Right renal cortex interstitium (tissue), 3 donors: ENCODE measurements at places on chromosomes 6 and 20.

GRCh38 chr6:130447374-130447773 is 81.6 kb downstream of the TMEM200A start:
- DNase-seq = no peak

- no peak for DNase-seq
These were observed 441.6 kb downstream of the HACE1 start for GRCh38 chr6:104418125-104418524.

GRCh38 chr20:54104781-54105180 is 34.4 kb upstream of the BCAS1 start:
- no peak for DNase-seq

GRCh38 chr6:149046822-149047246 is 270.7 kb upstream of the TAB2 start:
- DNase-seq = no peak

- no peak for DNase-seq
These were observed 47.6 kb downstream of the CPXM1 start for GRCh38 chr20:2752567-2753460.

DNA sequence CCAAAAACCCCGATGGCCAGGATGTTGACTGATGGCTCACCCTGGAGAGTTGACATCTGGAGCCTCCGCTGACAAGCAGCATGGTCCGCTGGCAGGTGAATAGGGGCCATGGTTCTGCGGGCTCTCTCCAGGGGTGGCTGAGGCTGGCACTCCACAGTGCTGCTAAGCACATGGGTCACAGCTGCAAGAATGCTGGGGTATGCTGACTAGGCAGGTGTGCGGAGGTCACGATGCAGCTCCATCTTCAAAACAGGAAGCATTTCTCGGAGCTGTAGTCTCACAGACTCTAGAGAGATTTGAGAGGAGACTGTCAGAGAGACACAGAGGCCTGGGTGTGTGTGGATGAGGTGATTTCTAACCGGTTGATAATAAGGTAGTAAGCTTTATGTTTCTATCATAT is 341.6 kb downstream of the NRN1 start:
- no peak for DNase-seq

DNA sequence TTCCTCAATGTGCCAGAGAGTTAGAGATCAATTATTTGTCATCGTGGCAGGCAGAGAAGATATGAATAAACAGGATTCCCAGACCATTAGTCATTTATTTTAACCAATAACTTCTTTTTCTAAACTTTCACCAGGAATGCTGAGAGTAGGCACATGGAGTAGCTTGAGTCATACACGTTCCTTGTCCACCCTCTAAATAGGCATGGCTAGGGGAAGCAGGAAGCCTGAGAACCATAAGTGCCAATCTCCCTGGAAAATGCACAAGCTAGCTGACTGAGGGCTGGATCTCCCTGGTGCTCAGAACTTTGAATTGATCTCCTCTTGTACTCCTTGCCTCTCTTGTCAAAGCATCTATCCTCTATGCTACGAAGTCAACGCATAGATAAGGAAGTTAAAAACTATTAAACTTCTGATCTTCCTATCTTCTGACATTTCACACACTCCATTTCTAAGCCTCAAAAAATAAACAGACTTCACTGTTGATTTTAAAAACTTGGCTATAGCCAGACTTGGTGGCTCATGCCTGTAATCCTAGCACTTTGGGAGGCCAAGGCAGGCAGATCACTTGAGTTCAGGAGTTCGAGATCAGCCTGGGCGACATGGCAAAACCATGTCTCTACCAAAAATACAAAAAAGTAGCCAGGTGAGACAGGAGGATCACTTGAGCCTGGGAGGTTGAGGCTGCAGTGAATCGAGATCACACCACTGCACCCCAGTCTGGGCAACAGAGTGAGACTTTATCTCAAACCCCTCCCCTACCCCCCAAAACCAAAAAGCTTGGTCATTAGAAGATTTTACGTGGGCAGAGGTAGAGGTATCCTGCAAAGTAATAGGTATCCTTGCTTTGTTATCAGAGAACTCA is 11.8 kb downstream of the ADTRP start:
- no peak for DNase-seq

GRCh38 chr6:77450924-77451323 is 12.4 kb downstream of the HTR1B start:
- DNase-seq = no peak

DNA sequence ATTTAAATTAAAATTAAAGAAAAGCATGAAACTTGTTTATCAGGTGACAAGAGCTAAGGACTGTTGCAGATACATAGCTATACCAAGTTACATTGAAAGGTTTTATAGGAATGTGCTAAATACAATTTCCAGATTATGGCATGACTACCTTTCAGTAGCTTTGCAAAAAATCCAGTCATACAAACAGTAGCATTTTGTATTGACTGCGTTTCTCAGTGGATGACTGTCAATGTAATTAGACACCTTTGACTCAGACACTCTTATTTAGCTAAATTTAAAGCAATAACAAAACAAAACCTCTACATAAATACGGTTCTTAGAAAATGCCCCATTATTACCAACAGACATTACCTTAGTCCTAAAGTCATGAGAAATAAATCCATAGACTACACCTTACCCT is 275.8 kb upstream of the RUNX2 start:
- DNase-seq = no peak

GRCh38 chr6:168852376-168852884 is 401.2 kb downstream of the THBS2 start:
- DNase-seq = no peak

DNA sequence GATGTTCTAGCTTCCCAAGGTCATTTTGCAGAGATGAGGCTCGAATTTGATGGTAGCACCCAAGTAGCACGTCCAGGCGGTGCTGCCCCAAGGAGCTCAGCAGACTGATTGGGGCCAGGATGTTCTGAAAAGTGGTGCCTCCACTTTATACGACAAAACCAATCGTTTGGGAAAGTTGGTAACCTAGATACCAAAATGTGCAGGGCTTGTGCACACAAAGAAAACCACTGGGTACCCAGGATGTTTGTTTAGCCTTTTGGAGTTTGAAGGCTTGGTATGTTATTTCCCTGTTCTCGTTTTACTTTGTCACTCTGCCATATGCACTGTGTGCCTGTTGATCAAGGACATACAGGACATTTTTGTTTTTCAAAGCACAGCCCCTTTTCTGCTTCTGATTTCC is 40.7 kb upstream of the PBOV1 start:
- no peak for DNase-seq

DNA sequence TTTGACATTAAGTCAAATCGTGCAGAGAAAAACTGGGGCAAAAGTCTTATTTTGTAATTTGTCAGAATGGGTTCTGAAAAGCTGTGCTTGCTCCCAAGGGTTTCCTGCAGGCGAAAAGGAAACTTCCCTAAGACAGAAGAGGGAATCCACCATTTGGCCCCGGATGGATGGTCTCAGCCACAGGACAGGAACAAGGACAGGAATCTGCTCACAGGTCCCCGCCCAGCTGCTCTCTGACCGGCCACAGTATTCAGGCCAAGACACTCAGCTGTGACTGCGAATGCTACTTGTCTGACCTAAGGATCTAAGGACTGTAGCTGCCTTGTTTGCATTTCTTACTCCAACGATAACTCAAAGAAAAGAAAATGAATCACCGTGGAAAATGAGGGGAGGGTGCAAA is 197.0 kb downstream of the BMP7 start:
- no peak for DNase-seq

DNA sequence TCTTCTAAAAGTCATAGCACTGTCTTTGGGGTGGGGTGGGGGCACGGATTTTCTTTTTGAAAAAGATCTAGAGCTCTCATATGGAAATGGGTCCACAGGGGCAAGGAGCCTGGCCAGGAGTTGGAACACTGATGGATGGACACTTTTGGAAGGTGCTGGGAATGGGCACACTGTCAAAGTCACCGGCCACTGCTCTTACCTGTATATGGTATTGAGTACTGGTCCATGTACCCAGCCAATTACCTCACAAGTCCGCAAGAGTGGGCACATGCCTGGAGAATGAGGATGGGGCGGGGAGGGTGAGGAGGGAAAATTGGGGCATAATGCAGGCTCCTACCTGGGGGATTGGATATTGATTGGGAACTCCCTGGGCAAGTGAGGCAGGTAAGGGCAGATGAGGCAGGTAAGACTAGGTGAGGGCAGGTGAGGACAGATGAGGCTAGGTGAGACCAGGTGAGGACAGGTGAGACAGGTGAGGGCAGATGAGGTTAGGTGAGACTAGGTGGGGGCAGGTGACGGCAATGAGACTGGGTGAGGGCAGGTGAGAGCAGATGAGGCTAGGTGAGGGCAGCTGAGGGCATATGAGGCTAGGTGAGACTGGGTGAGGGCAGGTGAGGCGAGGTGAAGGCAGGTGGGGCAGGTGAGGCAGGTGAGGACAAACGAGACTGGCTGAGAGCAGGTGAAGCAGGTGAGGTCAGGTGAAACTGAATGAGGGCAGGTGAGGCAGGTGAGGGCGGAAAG is 167.9 kb downstream of the NRN1 start:
- no peak for DNase-seq

DNA sequence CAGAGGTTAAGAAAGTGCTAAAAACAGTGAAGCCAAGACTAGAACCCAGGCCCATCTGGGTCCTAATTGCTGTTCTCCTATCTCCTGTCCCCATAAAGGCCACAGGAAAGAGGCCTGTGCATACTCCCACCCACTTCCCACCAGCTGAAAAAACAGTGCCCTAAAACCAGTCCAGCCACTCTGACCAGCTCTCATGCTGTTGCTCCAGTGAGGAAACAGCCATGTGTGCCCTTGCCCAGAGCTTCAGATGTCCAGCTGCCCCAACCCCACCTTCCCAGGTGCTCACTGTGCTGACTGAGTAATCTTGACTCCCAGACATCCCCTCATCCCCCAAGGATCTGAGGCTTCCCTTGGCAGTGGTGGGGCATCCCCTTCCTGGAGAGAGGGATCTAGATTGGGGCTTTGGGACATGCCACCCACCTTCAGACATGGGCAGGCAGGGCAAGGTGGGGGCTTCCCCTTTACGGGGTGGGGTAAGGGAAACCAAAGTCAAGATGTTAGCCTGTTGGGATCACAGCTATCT is 28.7 kb downstream of the KCNK5 start:
- no peak for DNase-seq

DNA sequence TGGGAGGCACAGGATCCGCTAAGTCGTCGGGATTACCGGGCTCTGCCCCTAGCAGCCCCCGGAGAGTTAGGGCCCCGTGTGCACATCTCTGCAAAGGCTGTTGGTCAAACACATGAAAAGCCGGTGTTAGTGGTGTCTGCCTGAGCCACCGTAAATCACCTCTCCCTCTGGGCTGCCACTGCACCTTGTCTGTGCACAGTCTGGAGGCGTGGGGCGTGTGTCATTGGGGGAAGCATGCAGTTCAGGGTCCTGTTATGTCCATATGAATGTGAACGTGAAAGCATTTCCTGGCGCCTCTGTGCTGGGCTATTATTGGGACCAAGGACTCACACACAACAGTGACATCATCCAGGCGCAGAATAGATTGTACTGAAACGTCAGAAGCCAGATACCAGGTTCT is 305.6 kb downstream of the NRN1 start:
- DNase-seq = no peak

GRCh38 chr20:11457488-11457887 is 460.2 kb upstream of the BTBD3 start:
- DNase-seq = no peak

DNA sequence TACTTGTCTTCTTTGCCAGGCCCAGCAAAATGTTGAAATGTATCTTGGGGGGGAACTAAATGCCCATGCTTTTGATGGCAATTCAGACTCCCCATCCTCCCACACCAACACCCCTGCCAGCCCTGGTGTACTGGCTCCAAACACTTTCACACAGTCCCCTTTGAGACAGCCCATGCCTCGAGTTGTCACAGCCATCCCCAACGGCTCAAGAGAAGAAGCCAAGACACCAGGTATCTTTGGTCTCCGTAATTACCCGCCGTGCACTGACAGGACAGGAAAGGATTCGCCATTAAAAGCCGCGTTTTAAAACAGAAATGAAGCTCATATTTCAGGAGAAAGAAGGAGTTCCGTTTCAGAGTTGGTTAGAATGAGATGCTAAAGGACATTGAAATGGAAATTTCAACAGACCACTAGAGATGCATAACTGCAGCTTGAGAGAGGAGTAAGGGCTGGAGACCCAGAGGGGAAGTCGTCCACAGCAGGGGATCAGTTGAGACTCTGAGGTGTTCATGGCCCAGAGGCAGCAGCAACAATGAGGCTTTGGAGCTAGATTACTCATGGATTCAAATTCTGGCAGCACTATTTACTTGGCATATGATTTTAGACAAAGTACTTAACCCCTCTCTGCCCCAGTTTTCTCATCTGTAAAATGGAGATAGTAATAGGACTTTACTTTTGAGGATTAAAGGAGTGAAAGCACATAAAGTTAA is 63.5 kb upstream of the ADGRF1 start:
- no peak for DNase-seq

DNA sequence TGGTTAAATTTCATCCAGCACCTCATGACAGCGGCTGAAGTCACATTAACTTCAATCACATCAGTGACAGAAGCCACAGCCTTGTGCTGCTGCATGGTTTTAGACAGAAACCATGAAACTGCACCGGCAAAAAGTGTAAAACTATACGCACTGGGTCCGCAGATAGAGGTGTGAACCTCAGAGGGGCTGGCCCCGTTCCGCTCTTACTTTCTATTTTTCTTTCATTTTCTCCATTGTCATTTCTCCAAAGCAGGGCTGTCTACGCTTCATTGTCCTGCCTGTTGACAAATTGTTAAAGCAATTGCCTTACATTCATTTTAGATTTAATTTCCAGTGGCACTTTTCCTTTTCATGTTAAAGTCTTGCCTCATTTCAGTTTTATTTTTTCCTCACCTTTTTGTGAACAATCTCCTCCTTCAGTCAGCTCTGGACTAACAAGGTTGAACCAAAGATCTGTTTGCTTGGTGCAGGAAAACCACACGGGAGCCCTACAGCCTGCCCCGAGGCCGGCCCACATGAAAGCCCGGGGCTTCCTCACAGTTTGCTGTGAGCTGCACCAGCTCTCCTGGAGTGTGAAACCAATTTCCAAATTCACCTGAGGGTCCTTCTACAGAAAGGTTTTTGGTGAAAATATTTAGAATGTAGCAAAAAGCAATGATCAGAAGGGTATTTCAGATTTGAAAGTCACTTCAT is 63.7 kb downstream of the PRR18 start:
- no peak for DNase-seq

- DNase-seq = no peak
These were observed 163.2 kb upstream of the RNF217 start for GRCh38 chr6:124798942-124799496.

DNA sequence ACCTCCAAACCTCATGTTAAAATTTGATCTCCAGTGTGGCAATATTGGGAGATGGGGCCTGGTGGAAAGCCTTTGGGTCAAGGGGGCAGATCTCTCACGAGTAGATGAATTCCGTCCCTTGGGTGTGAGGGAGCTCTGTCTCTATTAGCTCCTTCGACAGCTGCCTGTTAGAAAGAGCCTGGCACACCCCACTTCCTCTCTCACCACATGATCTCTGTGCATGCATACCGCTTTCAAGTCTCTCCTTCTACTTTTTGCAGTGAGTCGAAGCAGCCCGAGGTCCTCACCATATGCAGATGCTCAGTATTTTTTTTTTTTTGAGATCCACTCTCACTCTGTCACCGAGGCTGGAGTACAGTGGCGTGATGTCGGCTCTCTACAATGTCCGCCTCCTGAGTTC is 176.9 kb downstream of the SYNDIG1 start:
- DNase-seq = no peak

- DNase-seq = no peak
These were observed 780 bp downstream of the ZCCHC3 start for GRCh38 chr20:297925-298775.

GRCh38 chr6:139857143-139857542 is 482.7 kb upstream of the CITED2 start:
- DNase-seq = no peak
